Bronchial epithelial cell (primary cell): ENCODE measurements at places on chromosomes 13 and 19. TPM values are rescaled to one million over a fixed set of nuclear protein-coding genes. Genes with fewer than 3 reads are reported as not detected.
A peak's percentile ranks its signal among the peaks of the same experiment; 100 is the strongest.

The KIR3DL2 gene
- total RNA-seq = not detected in 2 replicates

- DNase-seq = no peak
Measured at GRCh38 chr13:60347690-60348089, 49.3 kb upstream of the TDRD3 start.

- DNase-seq = peak; percentile 76
Measured at GRCh38 chr13:113781571-113781970, 22.5 kb downstream of the TMEM255B start.

The ARGLU1 gene
- 31.9 and 48.4 TPM in 2 replicates for total RNA-seq

- DNase-seq = no peak
Measured at GRCh38 chr13:52804202-52804641, 44.2 kb downstream of the PCDH8 start.

GRCh38 chr13:67230404-67231288 lies 510 bp upstream of the PCDH9 start:
- peak; percentile 81 for DNase-seq

- no peak for DNase-seq
Measured at GRCh38 chr13:21556051-21556450, 47.9 kb downstream of the MICU2 start.

The CYP2A6 gene
- total RNA-seq = not detected in 2 replicates

DNA sequence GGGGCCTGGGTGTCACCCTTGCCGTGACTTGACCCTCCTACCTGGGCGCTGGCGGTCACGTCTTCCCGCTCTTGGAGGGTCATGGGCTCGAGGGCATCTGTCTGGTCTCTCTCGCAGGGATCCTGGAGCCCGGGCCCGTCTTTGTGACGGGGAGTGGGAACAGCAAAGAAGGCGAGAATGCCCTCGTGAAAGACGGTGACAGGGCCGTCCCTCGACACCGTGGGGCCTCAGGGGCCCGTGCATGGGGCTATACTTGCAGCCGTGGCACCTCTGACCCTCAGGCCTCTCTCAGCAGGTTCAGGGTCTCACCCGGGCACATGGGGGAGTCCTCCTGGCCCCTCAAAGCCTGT lies 20.9 kb upstream of the MATK start:
- DNase-seq = no peak

The UPF1 gene
- 80.9 and 82.9 TPM in 2 replicates for total RNA-seq

The ZNF264 gene
- total RNA-seq = 43.1 and 46.1 TPM in 2 replicates

The COX7A1 gene
- 0.64 and 1.6 TPM in 2 replicates for total RNA-seq

DNA sequence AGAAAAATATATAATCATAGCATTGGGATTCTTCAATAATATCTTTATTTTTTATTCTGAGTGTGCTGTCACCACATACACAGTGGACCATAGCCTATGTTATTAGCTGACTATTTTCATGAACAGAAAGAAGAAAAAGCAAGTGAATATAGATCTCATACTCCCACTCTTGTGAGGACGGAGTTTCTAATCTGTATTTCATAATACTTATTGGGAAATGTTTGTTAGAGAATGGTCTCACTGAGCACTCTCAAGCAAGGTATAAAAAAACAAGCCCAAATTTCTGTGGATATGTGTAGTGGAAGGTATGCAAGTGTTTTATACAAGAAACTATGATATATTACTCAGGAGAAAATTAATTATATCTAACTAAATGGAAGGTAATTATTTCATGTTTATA lies 1218.1 kb downstream of the SLITRK1 start:
- no peak for DNase-seq

GRCh38 chr19:10256551-10256950 lies 4.5 kb downstream of the MRPL4 start:
- DNase-seq = no peak

GRCh38 chr19:58350001-58350861 lies 3.1 kb downstream of the A1BG start:
- no peak for DNase-seq

- DNase-seq = no peak
Measured at GRCh38 chr13:33250609-33251008, 34.9 kb downstream of the STARD13 start.

DNA sequence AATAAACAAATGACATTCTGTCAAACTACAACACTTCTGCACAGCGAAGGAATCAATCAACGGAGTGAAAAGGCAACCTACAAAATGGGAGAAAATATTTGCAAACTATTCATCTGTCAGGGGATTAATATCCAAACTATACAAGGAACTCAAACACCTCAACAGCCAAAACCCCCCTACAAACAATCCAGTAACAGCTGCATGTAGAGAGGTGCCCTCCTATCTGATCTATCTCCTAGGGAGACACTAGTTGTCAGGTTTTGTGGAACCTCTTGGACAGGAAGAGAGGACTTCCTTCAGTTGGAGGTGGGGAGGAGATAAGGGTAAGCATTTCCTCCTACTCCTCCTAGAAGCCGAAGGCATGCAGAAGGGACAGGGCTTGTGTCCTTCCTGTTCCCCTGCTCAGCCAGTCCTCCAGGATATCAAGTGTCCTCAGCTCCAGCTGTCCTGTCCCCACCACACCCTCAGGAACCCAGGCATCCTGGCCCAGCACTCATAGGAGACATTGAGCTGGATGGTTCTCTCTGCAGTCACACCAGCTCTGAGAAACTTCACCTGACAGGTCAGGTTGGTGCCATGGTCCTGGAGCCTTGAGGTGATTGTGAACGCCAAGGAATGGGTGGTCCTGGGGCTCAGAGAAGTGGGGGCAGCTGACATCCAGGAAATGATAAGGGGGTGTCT lies 9.8 kb upstream of the SIGLEC8 start:
- no peak for DNase-seq

The GPC5 gene
- total RNA-seq = under 0.01 and 1.8 TPM in 2 replicates

- DNase-seq = no peak
Measured at GRCh38 chr13:80244574-80244973, 96.4 kb downstream of the SPRY2 start.

The ZNF541 gene
- not detected in 2 replicates for total RNA-seq

The SELENOV gene
- not detected in 2 replicates for total RNA-seq

DNA sequence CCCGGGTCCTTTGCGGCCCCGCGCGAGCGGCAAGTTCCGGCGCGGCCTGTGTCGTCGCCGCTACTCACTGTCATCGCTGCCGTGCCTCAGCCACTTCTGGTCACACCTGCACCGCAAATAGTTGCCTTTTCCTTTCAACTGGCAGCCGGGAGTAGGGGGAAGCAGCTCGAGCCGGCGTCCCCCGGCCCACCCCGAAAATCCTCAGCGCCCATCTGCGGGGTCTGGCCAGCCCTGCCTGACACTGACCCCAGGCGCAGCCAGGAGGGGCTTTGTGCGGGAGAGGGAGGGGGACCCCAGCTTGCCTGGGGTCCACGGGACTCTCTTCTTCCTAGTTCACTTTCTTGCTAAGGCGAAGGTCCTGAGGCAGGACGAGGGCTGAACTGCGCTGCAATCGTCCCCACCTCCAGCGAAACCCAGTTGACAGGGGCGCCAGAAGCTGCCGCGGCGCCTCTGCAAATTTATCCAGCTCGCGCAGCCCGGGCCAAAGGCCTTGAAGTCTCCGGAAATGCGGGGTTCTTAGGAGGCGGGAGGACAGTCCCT lies 1.7 kb downstream of the PDX1 start:
- no peak for DNase-seq

The PRR19 gene
- not detected in 2 replicates for total RNA-seq

DNA sequence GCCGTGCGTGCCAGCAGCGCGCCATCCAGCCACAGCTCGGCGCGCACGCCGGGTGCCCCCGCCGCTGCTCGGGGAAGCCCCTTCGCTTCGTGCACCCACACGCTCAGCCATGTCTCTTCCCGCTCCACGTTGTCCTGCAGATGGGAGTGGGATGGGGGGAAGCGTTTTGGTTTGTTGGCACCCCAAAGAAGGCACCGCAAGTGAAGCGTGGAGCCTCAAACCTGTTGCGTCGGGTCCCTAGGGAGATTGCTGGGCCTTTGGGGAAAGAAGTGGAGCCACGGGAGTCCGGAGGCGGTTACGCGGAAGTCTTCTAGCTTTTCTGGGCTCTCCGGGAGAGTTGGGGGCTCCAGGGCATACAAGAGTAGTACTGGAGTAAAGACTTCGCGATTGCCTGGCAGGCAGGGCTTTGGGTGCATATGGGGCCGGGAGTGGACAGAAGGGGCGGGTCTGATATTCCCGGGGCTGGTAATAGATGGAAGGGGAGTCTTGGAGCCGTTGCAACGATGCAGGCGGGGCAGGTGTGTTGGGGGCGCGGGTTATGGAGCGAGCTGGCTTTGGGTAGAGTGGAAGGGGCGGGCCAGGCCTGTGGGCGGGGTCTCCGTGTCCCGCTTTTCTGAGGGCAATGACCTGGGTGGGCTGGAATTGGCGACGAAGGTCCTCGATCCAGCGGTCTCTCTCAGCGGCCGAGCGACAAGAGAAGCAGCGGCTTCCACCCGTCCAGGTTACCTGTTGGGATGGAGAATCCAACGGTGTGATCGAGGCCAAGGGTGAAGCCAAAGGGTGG lies 6.5 kb downstream of the RASAL3 start:
- no peak for DNase-seq

The TMEM238 gene
- 3.1 and 10.0 TPM in 2 replicates for total RNA-seq

The ZNF829 gene
- 3.1 and 3.7 TPM in 2 replicates for total RNA-seq

The SULT2A1 gene
- total RNA-seq = not detected in 2 replicates

GRCh38 chr13:46951516-46951915 lies 54.7 kb upstream of the HTR2A start:
- DNase-seq = peak; percentile 81

The NAA16 gene
- total RNA-seq = 7.3 and 7.6 TPM in 2 replicates
